ENCODE measurements at places on chromosomes 16 and 17.

- no peak for DNase-seq
Measured at GRCh38 chr16:88014252-88014781, 63.1 kb downstream of the BANP start.

- no peak for DNase-seq
Measured at GRCh38 chr17:47172696-47173565, 16.2 kb downstream of the CDC27 start.

- no peak for DNase-seq
Measured at GRCh38 chr16:49534901-49535610, 161.5 kb downstream of the C16orf78 start.

- DNase-seq, result no peak
Measured at GRCh38 chr17:76695059-76695831, 15.5 kb downstream of the MXRA7 start.

- DNase-seq, result no peak
Measured at GRCh38 chr17:74455025-74455545, 11.3 kb upstream of the CD300A start.

- DNase-seq, result no peak
Measured at GRCh38 chr16:3481696-3482658, 13.3 kb downstream of the C16orf90 start.

- DNase-seq, result no peak
Measured at GRCh38 chr17:7502987-7503386, 18.8 kb downstream of the POLR2A start.

- no peak for DNase-seq
Measured at GRCh38 chr17:17141279-17141678, 64.9 kb downstream of the PLD6 start.

DNA sequence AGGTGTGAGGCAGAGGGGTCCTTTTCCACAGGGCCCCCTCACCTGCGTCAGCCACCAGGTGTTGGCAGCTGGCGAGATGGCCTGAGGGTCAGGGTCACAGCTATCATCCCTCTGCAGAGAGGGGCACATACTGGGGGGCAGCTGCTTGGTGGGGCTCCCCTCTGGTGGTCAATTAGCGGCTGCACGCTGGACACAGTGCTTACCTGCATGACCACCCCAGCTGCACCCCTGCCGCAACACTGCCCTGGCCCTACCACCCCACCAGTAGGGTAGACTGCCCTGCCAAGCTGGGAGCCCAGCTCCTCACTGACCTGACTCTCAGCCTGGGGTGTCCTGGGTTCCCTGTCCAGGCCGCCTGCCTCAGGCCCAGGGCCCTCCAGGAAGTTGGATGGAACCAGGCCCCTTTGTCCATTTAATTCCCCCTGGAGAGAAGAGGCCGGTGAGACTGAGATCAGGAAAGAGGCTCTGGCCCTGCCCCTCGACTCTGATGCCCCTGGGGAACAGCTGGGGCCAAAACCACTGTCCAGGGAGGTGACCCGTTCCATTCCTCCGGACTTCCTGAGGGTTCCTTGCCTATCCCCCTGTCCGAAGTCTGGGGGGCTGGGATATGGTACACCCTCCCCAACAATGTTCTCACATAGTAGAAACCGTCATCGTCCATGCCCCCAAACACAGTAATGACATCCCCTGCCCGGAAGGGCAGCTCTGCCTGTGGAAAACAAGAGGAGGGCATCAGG is 23.7 kb downstream of the TSPOAP1 start:
- peak; percentile 12 for DNase-seq

- DNase-seq, result no peak
Measured at GRCh38 chr17:77826132-77826873, 132.2 kb upstream of the TNRC6C start.

DNA sequence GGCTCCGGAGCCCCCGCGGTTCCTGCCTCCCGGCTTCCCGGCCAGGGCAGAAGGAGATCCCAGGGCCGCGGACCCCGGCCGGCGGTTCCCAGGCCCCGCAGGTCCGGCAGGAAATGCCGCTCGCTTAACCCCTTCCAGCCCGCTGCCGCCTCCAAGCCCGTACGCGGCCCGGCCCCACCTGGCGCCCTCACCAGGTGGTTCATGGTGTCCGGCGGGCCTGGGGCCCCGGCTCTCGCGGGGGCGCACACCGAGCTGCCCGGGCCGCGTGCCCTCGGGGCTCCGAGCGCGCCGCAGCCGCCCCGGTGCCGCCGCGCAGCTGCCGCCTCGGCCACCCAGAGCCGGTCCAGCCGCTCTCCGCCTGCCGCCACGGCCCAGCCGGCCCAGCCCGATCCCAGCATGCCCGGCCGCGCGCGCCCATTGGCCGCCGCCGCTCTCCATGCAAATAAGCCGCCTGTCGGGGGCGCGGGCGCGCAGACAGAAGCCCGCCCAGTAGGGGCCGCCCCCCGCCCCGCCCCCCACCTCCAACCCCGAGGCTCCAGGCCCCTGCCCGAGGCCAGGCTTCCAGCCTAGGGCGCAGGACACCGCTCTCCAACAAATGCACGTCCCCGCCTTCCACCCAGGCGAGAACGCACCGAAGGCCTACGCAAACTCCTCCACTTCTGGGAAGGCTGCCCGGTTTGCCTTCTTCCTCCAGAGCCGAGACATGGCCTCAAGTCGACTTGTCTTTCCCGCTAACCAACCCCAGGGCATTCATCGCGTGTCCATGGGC is at the start of gene BCAR1:
BCAR1 (minus strand) TSS at position 345 of the 769 bp plus-strand sequence; CDS start at position 203, 142 bp downstream.
- DNase-seq, result peak; percentile 95

DNA sequence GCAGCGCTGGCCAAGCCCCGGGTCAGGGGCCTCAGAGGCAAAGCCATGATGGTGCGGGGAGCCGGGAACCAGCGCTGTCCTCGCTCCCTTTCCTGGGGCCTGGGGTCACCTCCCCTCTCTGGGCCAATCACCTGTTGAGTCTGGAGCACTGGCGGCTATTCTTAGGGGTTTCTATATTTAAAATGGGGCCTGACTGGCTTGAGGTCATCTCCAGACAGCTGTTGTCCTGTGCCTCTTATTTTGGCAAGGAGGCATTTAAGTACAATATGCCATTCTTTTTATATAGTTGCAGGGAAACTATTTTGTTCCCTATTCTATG is at the start of gene COX6A2:
COX6A2 (minus strand) TSS at position 82 of the 319 bp plus-strand sequence; CDS start at position 47, 35 bp downstream.
- DNase-seq, result peak; percentile 29

- DNase-seq, result no peak
Measured at GRCh38 chr17:78095035-78095434, 33.5 kb downstream of the TMC6 start.

DNA sequence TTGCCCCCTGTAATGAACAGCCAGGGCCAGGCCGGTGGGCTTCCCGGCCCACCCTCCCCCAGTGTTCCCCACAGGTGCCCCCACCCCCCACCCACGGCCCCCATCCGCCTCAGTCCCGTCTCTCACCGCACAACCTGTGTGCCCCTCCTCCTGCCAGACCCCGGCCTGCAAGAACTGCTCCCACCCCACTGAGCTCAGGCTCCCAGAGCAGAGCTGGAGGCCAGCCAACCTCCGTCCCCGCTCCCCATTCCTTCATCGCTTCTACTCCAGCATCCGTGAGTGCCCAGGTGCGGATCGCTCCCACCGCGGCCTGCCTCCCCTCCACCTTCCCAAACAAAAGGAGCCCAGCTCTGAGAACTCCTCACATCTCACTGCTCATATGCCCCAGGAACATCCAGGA is 4.2 kb downstream of the MVD start:
- DNase-seq, result no peak

DNA sequence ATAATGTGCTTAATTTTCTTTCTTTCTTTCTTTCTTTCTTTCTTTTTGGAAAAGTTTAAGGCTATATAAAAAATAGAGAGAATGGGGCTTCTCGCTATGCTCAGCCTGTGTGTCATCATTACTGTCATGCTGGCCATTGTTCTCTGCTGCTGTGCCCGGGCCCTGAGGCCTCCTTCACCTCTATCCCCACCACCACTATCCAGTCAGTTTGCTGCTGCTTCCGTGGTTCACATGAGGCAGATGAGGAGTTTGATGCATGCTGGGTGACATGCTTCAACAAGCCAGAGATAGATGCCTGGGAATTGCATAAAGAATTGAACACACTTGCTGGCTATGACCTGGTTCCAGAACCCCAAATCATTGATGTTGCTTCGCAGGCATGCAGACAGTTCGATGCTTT is 36.3 kb downstream of the PITPNC1 start:
- no peak for DNase-seq

GRCh38 chr16:51045186-51045585 is 105.9 kb downstream of the SALL1 start:
- no peak for DNase-seq

GRCh38 chr17:50034498-50035364 is 21.2 kb upstream of the ITGA3 start:
- DNase-seq, result no peak

DNA sequence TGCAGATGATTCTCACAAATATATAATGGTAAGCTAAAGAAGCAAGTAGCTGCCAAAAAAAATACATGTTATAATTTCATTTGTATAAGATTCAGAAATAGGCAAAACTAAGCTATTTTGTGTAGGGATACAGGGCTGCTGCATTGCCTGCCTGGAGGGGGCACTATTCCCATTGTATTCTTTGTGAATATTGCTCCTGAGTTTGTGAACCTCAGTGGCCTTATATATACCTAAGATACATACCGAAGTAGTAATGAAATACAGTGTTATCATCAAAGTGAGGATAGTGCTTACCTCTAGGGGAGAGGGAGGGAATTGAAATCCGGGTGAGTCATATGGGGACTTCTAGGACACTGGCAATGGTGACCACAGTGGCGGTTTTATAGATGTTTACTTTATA is 53.5 kb downstream of the C17orf58 start:
- DNase-seq, result no peak

DNA sequence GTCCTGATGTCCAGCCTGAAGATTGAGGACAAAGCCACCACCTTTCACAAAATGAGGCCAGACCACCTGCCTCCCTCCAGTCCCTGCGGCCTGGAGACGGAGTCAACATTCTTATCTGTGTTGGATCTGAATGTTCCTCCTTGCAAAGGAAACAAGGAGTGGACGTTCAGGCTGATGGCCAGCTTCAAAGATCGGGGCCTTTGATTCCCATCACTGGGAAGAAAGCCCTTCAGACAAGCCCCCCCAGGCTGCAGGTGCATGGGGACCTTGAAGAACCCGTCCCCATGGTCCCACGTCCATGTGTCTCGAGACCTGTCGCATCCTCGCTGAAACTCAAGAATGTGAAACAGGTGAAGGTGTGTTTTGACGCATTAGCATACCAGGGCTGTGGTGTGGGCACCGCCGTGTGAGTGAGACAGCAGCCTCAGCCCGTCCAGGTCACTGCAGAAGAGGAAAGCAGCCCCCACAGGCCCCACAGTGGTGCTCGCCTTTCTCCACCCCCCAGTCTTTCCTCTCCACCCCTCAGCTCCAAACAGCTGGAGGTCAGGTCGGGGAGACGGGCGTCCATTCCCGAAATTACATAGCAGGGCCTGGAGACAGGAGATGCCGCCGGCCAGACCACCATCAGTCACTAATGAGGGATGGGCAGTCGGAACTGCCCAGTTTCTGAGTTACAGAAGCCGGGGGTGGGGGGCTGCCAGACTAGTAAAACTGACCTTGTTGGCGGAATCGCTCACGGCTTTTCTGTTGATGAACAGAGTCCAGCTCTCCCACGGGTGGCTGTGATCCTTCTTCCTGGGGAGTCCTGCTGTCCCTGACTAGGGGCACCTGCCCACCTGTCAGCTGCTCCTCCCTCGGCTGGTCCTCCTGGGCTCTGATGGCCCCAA is 877 bp upstream of the CSNK1D start:
- DNase-seq, result no peak

DNA sequence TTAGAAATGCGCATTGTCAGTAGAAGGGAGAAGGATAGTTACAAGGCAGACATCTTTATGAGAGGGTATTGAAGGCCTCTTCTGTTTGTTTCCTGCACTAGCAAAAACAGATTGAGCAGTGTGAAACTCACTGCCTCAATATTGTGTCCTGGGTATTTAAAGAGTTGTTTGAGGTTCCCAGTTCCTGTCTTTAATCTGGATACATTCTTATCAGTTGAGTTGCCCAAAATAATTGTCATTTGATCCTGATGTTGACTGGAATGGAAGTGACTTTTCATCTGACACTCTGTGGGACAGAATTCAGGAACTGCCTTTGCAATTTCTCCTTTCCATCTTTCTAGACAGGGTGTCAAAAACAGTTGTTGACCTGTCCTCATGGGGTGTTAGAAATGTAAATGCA is 1.7 kb downstream of the ATP6V0A1 start:
- DNase-seq, result no peak

- DNase-seq, result no peak
Measured at GRCh38 chr17:28796062-28796461, 46.5 kb downstream of the FAM222B start.

DNA sequence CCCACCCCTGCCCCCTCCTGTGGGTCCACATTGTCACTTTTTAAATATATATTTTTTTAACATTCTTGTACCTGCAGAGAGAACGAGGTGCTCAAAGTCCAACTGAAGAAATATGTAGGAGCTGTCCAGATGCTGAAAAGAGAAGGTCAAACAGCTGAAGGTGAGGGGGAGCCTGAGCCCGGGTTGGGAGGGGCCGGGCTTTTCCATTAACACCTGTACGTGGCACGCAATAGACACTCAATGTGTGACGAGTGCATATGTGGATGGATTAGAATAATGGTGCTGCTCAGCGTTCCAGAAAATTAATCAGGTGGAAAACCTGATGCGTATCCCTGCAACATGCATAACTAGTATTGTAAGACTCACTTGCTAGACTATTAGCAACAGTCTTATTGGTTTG is 223.0 kb downstream of the SNX29 start:
- DNase-seq, result no peak

- DNase-seq, result no peak
Measured at GRCh38 chr16:70611224-70611598, 35.1 kb upstream of the IL34 start.

DNA sequence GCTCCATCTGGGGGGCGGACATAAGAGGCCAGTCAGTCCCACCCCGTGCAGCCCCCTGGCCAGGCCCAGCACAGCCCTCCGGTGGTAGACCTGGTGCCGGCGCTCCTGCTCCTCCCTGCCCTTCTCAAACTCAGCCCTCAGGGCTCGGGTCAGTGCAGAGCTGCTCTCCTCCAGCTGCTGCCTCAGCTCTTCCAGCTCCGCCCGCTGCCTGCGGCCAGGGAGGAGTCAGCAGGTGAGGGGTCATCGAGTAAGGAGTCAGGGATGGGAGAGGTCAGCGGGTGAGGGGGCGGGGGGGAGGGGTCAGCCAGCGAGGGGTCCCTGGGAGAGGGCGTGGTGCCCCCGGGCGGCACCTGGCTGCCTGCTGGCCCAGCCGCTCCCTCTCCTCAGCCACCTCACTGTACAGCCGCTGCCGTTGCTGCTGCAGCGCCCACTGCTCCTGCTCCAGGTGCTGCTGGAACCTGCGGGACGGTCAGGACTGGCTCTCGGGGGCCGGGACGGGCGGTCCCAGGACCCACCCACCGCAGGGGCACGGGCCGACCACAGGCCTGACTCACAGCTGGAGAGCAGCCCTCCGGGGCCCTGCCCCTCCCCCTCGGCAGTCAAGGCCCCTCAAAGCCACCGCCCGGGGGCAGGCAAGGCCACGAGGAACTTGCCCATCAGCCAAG is 26.5 kb upstream of the AATK start:
- no peak for DNase-seq

GRCh38 chr16:82241469-82242052 is 71.5 kb upstream of the MPHOSPH6 start:
- DNase-seq, result no peak

- no peak for DNase-seq
Measured at GRCh38 chr16:68454920-68455435, 6.7 kb upstream of the SMPD3 start.
